ENCODE measurements at places on chromosomes 7 and 10.

- no peak for DNase-seq
These were observed 3.3 kb upstream of the SHH start for GRCh38 chr7:155815332-155816191.

GRCh38 chr10:74507951-74508350 is 318.4 kb upstream of the KAT6B start:
- DNase-seq, result no peak

GRCh38 chr7:4613846-4614548 is 68.1 kb upstream of the FOXK1 start:
- no peak for DNase-seq

GRCh38 chr10:58781873-58782488 is 269.3 kb downstream of the BICC1 start:
- DNase-seq, result no peak

- no peak for DNase-seq
These were observed 251.3 kb downstream of the SFMBT2 start for GRCh38 chr10:7159517-7159916.

GRCh38 chr10:13712476-13712836 is 125.7 kb downstream of the PRPF18 start:
- DNase-seq, result no peak

DNA sequence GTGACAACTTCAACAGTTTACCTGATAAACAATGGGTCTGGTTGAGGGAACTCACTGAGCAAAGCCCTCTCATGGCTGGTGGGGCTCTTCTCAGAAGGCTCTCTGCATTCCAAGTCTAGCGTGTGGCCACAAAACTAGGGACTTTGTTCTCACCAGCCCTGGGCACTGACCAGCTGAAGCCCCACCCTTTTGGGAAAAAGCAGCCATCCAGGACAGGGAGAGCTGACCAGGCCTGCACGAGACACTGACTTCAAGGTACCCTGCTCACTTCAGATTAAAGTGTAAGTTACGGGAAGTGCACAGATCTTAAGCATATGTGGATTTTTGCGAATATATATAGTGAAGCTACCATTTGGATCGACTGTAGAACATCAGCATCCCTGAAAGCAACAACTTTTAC is 67.4 kb upstream of the LRRC4 start:
- no peak for DNase-seq

GRCh38 chr7:149860821-149861727 is 12.7 kb upstream of the ATP6V0E2 start:
- DNase-seq, result no peak

All from NCI-H2081 treated with DMSO at 0.1 percent for 48 hours (cell line).